Vagina (tissue), 2 donors: ENCODE measurements at places on chromosomes 1 and 21. TPM values are rescaled to one million over a fixed set of nuclear protein-coding genes. Genes with fewer than 3 reads are reported as not detected.

Gene STYXL2
- not detected for total RNA-seq

- no peak for DNase-seq
These were observed 44.8 kb downstream of the ATP6V1G3 start for GRCh38 chr1:198495631-198496030.

DNA sequence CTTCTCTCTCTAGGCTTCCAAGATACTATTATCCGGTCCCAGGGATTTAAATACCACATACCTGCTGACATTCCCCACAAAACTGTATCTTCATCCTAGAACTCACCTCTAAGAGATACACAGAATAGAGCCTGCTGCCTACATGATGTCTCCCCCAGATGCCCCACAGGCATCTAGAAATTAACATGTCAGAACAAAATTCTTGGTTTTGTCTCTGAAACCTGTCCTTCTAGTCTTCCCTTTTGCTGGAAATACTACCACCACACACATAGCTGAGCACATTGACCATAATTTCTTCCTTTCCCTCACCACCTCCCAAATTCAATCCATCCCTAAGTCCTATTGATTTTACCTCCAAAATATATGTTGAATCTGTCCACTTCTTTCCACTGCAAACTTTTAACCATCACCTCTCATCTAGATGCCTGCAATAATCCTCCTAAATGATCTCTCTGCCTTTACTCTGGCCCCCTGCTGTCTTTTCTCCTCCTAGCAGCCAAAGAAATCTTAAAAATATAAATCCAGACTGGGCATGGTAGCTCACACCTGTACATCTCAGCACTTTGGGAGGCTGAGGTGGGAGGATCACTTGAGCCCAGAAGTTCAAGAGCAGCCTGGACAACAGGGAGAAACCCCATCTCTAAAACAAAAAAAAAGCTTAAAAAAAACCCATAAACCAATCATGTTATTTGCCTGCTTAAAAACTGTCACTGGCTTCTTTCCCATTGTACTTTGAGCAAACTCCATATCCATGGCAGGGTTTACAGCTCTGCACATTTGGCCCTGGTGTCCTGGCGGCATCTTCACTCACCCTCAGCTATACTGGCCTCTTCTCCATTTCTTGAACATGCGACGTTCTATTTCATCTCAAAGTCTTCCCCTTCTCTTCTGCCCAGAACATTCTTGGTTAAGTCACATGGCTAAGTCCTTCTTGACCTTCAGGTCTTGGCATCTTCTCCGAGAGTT, 6.2 kb upstream of the FAM76A start:
- no peak for DNase-seq

Gene HS2ST1
- total RNA-seq, result 11.5 TPM

- no peak for DNase-seq
These were observed 8.6 kb upstream of the IL20 start for GRCh38 chr1:206856674-206857464.
